ENCODE measurements at places on chromosomes 12 and 14. TPM values are rescaled to one million over a fixed set of nuclear protein-coding genes. Genes with fewer than 3 reads are reported as not detected.

DNA sequence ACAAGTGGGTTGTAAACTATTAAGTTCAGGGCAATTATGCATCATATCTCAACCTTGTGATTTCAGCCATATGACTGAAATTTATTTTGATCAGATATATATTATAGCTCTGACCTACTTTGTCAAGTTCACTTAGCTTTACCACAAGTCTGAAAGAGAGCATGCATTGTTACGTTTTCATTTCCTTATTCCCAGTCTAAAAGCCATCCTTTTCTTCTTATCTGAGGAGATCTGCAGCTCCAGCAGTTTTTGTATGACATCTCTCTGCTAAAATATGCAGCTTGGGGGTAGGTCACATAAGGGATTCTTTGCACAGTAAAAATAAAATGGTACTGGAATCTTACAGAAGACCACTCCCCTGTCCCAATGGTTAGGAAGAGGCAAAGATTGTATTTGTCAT is 1682.8 kb upstream of the FLRT2 start:
- no peak for DNase-seq

DNA sequence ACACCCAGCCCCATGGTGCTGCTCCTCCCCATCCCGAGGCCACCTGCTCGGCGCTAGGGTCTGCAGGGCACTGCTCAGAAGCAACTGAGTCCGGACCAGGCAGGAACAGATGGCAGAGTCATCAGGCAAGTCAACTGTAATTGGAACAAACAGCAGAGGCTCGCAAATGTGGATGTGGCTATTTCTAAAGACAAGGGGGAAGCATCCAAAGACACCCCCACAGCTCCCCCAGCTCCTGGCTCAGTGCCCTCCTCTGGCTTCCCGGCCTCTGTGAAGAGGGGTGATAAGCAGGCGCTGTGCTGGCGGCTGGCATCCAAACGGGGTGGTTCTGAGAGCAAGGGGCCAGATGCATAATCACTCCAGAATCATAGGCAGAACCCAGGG is 125.6 kb downstream of the PIWIL1 start:
- DNase-seq = no peak

- no peak for DNase-seq
Measured at GRCh38 chr12:114770323-114770722, 86.3 kb upstream of the TBX3 start.

DNA sequence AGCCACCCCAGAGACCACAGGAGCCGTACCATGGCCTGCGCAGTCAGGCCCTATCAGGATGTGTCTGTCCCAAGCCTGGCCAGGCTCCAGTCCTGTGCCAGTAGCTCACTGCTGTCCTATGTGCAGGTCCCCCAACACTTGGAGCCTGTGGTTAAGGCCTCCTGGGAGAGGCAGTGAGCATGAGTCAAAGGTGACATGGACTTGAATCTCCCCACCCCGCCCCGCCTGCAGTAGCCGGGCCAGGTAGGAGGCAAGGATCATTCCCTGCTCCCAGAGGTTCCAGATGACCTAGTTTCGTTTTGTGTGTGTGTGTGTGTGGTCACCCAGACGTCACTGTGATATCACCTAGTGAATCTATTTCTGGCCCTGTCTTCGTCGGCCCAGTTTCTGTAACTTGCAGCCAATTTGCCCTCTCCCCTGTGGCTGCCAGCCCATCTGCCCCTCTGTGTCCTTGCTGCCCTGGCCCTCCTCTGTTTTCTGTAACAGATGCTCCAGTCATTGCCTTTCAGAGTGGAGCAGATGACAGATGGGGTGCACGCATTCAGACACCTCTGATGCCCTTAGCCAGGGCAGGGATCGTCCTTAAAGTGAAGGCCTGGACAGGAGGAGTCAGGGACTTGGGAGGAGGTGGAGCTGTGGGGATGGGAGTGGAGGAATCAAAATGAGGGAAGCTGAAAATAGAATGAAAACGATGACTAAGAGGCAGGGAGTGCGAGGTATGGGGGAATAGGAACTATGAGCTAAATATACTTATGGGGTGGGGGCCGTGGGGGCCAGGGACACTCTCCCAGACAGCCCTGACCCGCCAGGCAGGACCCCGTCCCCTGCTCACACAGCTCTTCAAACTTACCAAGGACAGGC is 37.4 kb downstream of the SLC6A12 start:
- no peak for DNase-seq

- DNase-seq = no peak
Measured at GRCh38 chr14:57389646-57390036, 745 bp upstream of the NAA30 start.

- DNase-seq = no peak
Measured at GRCh38 chr12:31931796-31932715, 27.2 kb upstream of the RESF1 start.

Gene KLHDC1
- 6.6 TPM for total RNA-seq

- DNase-seq = no peak
Measured at GRCh38 chr12:49223590-49224369, 34.9 kb upstream of the TUBA1A start.

Measured in dermis blood vessel endothelial cell (primary cell).